ENCODE measurements at places on chromosomes 11 and 22.

GRCh38 chr11:117479372-117479771 lies 151.7 kb downstream of the CEP164 start:
- DNase-seq: no peak

DNA sequence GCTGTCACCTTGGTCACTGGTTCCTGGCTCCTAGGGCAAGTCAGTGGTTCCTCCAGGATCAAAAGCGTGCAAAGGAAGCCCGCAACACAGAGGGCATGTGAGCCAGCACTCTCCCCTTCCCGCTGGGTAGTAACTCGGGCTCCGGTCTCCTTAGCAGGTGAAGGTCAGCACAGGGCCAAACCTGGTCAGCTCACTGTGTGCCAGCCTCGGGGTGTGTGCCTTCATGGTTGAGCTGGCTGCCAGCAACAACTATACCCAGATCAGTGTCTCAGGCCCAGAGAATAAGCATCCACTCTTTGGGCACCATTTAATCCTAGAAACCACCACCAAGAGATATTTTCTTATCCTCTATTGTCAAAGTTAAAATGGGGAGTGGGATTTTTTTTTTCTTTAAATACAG lies 16.1 kb upstream of the CCDC86 start:
- no peak for DNase-seq

DNA sequence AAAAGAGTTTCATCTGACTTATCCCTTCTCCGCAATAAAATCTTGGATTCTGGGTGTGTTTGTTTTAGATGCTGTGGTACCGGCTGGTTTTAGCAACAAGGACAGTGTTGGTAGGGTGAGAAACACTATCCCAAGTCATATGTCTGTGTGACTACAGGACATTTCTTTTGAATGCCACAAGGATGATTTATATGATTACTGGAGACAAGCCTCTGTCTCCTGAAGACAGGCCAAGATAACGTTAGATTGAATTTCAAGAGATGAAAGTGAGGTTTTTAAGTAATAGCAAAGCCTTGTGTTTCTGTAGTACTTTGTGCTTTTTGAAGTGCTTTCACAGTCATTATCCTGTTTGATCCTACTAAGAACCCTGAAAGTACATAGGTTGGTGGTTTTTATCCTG lies 101.6 kb downstream of the COMMD9 start:
- DNase-seq: no peak

GRCh38 chr11:85182441-85183387 lies 444.4 kb downstream of the DLG2 start:
- DNase-seq: no peak

GRCh38 chr22:35418731-35419130 lies 18.8 kb downstream of the MCM5 start:
- DNase-seq: no peak

DNA sequence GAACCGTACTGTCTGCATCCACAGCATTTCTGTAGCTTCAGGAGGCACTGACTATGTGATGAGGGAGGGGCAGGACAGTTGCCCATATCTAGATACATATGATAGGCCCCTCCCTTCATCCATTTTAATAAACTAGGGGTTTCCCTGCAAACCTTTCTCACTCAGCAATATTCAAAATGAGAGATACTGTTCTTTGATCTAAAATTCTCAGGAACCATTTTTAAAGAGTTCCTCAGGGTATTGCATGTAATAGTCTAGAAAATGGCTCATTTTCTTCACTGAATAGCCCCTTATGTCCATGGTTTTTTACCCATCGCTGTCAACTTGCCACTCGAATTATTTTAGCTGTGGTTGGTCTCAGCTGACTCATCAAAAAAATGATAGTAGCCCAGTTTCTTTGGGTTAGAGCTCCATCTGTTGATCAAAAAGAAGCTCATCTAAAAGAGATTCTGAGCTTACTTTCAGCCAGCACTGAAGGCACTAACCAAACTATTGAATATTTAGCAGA lies 37.0 kb upstream of the DNAJB7 start:
- DNase-seq: peak; percentile 72

DNA sequence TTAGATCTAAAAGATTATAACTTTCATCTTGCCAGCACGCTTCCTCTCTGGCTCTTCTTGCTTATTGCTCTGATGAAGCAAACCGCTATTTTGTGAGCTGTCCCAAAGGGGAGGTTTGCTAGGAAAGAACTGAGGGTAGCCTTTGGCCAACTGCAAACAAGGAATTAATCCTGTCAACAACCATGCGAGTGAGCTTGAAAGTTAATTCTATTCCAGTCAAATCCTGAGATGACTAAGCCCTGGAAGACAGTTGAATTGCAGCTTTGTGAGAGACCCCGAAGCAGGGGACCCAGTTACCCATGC lies 10.3 kb upstream of the RNF141 start:
- no peak for DNase-seq

- no peak for DNase-seq
These were observed 436.2 kb downstream of the BUD13 start for GRCh38 chr11:116336540-116336939.

DNA sequence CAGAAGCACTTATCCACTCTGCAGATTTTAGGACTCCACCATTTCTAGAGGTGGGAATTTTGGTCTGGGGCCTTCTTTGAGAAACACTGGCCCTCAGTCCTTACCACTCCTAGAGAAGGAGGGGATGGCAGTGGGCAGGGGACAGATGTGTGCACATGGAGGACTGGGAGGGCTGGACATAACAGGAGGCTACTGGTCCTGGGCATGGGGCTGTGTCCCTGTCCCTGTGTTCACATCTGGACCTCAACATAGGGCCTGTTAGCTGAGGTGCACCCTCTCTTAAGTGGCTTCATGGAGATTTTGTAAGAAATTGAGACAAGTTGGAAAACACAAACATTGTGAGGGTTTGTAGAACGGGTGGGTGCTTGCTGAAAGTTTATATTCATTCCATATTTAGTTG lies 103.4 kb downstream of the ATXN10 start:
- no peak for DNase-seq

- peak; percentile 71 for DNase-seq
These were observed 5.3 kb downstream of the NEAT1 start for GRCh38 chr11:65427691-65428577.

DNA sequence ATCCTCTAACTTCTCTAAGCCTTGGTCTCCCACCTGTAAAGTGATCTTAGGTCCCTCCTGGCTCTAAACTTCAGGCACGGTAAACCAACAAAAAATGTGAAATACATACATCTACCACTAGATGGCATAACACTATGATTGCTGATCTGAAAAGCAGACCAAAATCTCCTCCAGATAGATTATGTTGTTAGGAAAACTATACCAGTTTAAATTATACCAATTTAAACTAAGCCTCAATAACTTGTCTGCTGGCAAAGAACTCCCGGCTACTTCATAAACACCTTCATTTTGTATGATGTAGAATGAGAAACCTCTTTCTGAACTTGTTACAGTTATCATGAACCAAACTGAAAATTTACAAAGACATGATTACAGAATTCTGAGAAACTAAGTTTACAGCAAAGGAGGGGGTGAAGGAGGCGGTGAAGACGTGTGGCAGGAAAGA lies 85.9 kb downstream of the SBF2 start:
- DNase-seq: peak; percentile 41

- DNase-seq: no peak
These were observed 38.7 kb downstream of the GDPD4 start for GRCh38 chr11:77262803-77263202.

- no peak for DNase-seq
These were observed 182.2 kb upstream of the SYT13 start for GRCh38 chr11:45468267-45468856.

DNA sequence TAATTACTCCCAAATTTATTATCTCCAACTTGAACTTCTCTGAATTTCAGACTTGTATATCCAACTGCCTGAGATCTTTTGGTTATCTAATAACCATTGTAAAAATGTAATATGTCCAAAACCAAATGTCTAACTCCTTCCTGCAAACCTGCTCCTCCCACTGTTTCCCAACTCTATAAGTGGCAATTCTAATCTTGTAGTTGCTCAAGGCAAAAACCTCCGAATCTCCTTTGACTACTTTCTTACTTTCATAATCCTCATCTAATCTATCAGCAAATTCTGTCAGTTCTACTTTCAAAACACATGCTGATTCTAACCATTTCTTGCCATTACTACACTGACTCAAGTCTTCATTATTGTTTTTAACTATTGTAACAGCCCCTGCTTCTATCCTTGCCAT lies 55.7 kb downstream of the FAM168A start:
- DNase-seq: no peak

- no peak for DNase-seq
These were observed 27.7 kb upstream of the SMCO4 start for GRCh38 chr11:93570759-93571413.

- no peak for DNase-seq
These were observed 68.3 kb downstream of the PACSIN2 start for GRCh38 chr22:42946546-42947198.

GRCh38 chr11:45651841-45652749 lies 13.3 kb downstream of the CHST1 start:
- DNase-seq: no peak

DNA sequence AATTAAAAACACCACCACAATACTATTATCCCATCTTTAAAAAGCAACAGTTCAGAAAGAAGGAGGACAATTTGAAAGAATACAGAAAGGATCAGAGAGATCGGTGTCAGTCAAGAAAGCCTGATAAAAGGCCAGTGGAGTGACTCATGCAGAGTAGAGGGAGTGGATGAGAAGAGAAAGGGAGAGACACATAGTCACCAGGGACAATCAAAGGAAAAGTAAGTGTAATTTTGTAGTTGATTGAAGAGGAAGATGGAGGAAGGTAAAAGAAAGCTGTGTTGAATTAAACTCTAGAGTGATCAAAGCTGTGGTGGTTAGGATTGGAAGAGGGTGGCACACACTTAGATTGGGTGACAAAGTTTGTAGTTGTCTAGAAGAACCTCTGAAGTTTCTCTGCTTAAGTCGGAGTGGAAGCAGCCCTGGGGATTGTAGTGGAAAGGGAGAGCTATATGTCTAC lies 14.1 kb downstream of the SPECC1L start:
- no peak for DNase-seq

GRCh38 chr22:30531651-30532608 lies 14.6 kb downstream of the SEC14L6 start:
- DNase-seq: no peak

DNA sequence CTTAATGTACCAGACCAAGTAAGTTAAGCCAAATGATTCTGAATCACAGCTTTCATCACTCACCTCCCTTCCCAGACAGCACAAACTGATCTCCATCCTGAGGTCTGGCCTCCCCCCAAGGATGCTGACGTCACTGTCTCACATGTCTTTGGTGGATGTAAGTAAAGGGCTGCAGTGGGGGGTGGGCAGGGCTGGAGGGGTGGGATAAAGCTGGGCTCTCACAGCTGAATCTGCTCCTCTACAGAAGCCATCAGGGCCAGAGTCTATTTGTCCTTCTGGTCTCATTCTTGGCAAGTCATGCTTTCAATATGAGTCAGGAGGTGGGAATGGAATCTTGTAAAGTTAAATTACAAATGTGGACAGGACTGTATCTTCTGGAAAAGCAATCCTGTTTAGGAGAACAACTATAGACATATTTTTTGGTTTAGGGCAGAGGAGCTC lies 32.7 kb downstream of the P4HA3 start:
- DNase-seq: no peak
